Caki2 (cell line): ENCODE measurements at places on chromosomes 11 and 22. TPM values are rescaled to one million over a fixed set of nuclear protein-coding genes. Genes with fewer than 3 reads are reported as not detected.

Gene PDE2A
- total RNA-seq: 1.5 TPM in 1 of 2 replicates, not detected in the other

DNA sequence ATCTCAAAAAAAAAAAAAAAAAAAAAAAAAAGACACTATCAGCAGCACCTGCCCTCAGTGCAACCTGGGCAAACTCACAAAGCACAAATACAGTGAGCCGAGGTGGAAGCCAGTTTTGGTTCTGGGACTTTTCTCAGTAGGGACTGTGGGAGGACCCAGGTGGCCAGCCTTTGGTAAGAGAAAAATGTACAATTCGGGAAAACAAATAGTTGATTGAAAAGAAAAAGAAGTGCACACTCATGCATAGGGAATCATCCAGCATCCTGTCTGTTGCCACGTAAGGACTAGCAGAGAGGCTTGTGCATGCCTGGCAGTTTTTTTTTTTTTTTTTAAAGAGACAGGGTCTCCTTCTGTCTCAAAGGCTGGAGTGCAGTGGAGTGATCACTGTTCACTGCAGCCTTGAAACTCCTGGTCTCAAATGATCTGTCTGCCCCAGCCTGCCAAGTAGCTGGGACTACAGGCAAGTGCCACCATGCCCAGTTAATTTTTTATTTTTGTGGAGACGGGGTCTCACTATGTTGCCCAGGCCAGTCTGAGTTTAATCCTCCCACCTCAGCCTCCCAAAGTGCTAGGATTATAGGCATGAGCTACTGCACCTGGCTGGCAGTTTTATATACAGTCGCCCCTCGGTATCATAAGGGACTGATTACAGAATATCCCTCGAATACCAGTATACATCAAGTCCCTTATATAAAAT lies 36.7 kb downstream of the TPST2 start:
- DNase-seq: peak; percentile 70

GRCh38 chr22:37625737-37626136 lies 13.7 kb upstream of the SH3BP1 start:
- DNase-seq: no peak

DNA sequence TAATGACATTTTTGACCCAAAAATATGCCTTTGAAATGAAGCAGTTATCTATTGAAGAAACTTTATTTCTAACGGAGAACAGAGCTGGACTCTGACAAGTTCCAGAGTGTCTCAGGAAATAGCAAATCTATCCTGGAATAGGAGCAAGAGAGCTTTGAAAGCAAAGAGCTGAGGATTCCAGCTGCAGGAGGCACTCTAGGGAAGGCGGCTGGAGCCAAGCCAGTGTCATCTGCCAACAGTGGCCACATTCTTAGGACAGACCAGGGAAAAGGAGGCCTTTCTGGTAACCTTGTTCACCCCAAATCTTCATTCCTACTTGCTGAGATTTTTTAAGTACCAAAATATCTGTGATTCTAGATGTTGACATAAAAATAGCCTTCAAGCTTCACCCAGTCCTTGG lies 493.5 kb upstream of the B3GAT1 start:
- no peak for DNase-seq

Gene EIF4ENIF1
- total RNA-seq: 12.1 and 15.9 TPM in 2 replicates
